ENCODE measurements at places on chromosomes 12 and 14. TPM values are rescaled to one million over a fixed set of nuclear protein-coding genes. Genes with fewer than 3 reads are reported as not detected.

PMEL gene
- total RNA-seq: 0.63 TPM

- H3K4me1 ChIP-seq: peaks cover 3% of the 10 kb centered on the region
- no peak for DNase-seq
- H3K36me3 ChIP-seq: no peaks in the 10 kb centered on the region
Observed at GRCh38 chr12:89781946-89782550, 73.4 kb upstream of the ATP2B1 start.

- H3K36me3 ChIP-seq: no peaks in the 10 kb centered on the region
- DNase-seq: no peak
- no peak overlapping the region for H3K27ac ChIP-seq
- no peak overlapping the region for H3K4me3 ChIP-seq
- no peaks in the 10 kb centered on the region for H3K4me1 ChIP-seq
Observed at GRCh38 chr14:39884091-39884490, 451.9 kb upstream of the FBXO33 start.

DNA sequence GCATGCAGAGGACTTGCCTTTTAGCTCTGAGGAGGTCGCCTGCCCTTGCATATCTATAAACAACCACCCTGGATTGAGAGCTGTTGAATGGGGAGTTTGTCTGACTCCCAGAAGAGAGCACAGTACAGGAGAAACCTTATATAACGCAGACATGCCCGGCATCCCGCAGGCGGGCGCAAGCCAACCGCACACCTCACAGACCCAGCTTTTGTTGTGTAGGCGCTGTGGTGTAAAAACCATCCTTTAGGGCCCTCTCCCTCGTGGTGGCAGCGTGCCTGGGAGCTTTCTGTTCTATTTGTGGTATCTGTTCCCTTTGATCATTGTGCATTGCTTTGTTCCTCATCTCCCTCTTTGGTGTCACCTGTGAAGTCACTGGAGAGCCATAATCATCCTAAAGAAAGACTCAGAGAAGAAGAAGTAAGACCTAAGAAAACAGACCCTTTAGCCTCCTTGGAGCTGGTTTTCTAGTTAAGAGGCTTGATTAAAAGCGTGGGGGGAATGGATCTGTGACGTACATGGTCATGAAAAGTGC, 77.7 kb downstream of the ETV6 start:
- DNase-seq: no peak
- peak overlapping the region; percentile 98 for H3K27ac ChIP-seq
- peaks cover 2% of the 10 kb centered on the region for H3K36me3 ChIP-seq
- peak overlapping the region; percentile 74 for H3K4me3 ChIP-seq

DNA sequence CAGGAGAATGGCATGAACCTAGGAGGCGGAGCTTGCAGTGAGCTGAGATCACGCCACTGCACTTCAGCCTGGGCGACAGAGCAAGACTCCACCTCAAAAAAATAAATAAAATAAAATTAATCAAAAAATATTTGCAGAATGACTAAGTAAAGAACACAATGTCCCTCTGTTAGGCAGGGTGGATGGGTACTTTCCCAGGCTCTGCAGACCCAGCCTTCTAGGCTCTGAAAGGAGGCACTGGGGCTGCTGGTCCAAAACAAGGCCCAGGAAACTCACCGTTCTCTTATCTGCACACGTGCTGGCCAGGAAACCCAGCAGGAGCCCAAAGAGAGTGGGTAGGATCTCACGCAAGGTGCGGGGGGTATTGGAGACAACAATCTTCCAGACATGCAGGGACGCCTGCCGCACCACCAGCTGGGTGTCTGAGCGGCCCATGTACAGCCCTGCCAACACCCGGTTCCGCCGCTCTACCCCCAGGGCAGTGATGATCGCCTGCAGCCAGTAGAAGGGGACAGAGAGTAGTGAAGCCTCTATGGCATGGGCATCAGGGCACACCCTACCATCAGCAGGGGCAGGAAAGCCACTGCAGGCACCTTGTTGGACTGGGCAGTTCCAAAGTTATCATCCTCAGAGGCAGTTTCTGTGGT, 25.8 kb upstream of the RAB35 start:
- no peak overlapping the region for H3K27ac ChIP-seq
- H3K4me3 ChIP-seq: no peak overlapping the region
- no peaks in the 10 kb centered on the region for H3K27me3 ChIP-seq
- H3K36me3 ChIP-seq: peaks cover 16% of the 10 kb centered on the region
- DNase-seq: no peak

DNA sequence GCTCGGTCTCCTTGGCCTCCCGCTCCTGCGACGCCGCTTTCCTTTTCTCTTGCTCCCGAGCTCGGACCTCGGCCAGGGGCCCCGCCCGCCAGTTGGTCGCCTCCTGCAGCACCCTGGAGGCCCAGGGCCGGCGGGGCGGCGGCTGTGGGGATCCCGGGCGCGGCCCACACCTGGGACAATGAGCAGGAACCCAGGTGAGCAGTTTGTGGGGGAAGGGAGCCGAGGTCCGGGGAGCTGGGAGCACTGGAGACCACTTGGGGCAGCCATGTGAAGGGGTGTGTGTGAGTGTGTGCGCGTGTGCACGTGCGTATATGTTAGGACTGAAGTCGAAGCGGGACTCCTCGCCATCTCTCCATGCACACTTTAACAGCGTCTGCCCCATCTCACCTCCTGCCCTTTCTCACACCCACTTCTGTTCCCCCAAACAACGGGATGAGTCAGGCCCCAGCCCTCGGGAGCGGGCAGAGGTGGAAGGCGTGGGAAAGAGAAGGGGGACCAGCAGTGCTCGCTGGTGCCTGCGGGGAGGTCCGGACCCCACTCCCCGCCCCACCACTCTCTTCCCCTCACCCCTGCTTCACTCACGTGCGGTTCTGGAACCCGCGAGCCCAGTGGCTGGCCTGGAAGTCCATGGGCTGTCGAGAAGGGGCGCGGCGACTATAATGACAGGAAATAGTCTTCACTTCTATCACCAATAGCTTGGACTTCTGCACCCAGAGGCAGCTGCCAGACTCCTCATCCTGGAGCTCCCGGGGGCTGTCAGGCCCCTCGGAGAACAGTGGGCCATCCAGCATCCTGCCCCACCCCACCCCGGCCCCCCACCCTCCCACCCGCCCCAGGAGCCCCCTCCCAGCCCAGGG, 450 bp downstream of the DDN start:
- H3K4me3 ChIP-seq: peak overlapping the region; percentile 80
- no peak overlapping the region for H3K27ac ChIP-seq
- H3K36me3 ChIP-seq: peaks cover 11% of the 10 kb centered on the region

- H3K4me3 ChIP-seq: no peak overlapping the region
- peaks cover 6% of the 10 kb centered on the region for H3K4me1 ChIP-seq
- H3K27ac ChIP-seq: no peak overlapping the region
- no peak for DNase-seq
- peaks cover 2% of the 10 kb centered on the region for H3K36me3 ChIP-seq
Observed at GRCh38 chr14:88322504-88323085, 474 bp downstream of the KCNK10 start.
